HFFc6 (cell line): ENCODE measurements at places on chromosomes 4 and X. TPM values are rescaled to one million over a fixed set of nuclear protein-coding genes. Genes with fewer than 3 reads are reported as not detected.

DNA sequence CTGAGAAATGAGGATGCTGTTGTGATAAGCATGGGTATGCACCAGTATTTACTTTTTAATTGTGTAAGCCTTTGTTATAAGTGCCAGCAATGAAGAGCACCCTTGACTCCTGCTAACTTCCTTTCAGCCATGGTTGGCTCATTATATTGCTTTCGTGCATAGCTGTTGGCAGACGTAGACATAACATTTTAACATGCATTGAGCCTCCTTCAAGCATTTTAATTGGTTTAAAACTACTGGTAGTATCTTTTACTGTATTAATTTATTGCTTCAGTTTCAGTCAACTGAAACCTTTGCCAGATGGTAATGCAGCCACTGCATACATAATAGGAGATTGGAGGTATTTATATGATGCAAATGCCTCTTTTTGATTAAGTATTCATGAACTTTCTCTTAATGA, 1285.4 kb downstream of the PCDH18 start:
- H3K4me1 ChIP-seq, result no peaks in the 10 kb centered on the region
- no peaks in the 10 kb centered on the region for H3K36me3 ChIP-seq
- H3K4me3 ChIP-seq, result no peak overlapping the region
- no peak for DNase-seq
- H3K27me3 ChIP-seq, result peaks cover 1% of the 10 kb centered on the region; the same call in 1 of the 2 replicates

- no peaks in the 10 kb centered on the region for H3K27me3 ChIP-seq
- no peak for DNase-seq
- no peaks in the 10 kb centered on the region for H3K36me3 ChIP-seq
- H3K27ac ChIP-seq, result no peak overlapping the region
- no peaks in the 10 kb centered on the region for H3K4me1 ChIP-seq
- H3K4me3 ChIP-seq, result no peak overlapping the region
Observed at GRCh38 chr4:35938936-35939335, 305.4 kb downstream of the ARAP2 start.

- H3K27me3 ChIP-seq, result peaks cover 3% of the 10 kb centered on the region; the same call in 1 of the 2 replicates
- H3K36me3 ChIP-seq, result no peaks in the 10 kb centered on the region
- no peak for DNase-seq
- no peak overlapping the region for H3K4me3 ChIP-seq
- H3K4me1 ChIP-seq, result no peaks in the 10 kb centered on the region
- no peak overlapping the region for H3K27ac ChIP-seq
Observed at GRCh38 chr4:81960961-81961360, 412.8 kb downstream of the HNRNPD start.

GRCh38 chr4:176011529-176011928, 54.1 kb upstream of the WDR17 start:
- H3K27ac ChIP-seq, result no peak overlapping the region
- H3K36me3 ChIP-seq, result no peaks in the 10 kb centered on the region

DNA sequence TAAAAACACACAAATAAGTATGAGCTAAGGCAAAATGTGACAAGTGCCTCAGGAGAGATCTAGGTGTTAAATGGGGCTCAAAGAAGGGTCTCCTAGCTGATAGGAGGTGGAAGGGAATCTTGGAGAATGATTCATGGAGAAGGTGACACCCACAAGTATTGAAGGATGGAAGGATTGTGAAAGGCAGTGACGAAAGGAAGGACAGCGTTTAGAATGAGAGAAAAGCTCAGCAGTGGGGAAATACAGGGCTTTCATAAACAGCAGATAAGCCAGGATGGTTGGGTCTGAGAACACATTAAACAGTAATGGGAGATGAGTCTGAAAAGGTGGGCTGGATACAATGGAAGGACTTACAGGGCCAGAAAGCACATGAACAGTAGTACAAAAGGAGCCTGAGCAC, 11.5 kb downstream of the ANXA5 start:
- peak overlapping the region; percentile 57 for H3K27ac ChIP-seq
- DNase-seq, result no peak
- H3K27me3 ChIP-seq, result no peaks in the 10 kb centered on the region
- peaks cover 30% of the 10 kb centered on the region for H3K36me3 ChIP-seq

DNA sequence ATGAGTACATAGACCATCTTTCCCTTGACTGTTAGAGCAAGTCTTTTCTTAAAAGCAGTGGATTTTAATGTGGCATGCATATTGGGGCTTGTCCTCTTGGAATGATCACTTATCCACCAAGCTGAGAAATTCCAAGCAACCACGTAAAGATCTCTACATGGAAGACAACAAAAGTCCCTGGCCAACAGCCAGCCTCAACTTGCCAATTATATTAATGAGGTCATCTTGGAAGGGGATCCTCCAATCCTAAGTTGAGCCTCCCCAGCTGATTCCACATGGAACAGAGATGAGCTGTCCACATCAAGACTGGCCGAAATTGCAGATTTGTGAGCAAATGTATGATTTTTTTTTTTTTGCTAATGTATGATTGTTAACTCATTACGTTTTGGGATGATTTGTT, 20.6 kb upstream of the FTHL17 start:
- no peaks in the 10 kb centered on the region; the same call in 1 of the 2 replicates for H3K27me3 ChIP-seq
- H3K4me3 ChIP-seq, result no peak overlapping the region
- no peak for DNase-seq
- H3K36me3 ChIP-seq, result no peaks in the 10 kb centered on the region
- no peak overlapping the region for H3K27ac ChIP-seq

- H3K27ac ChIP-seq, result no peak overlapping the region
- peaks cover 7% of the 10 kb centered on the region for H3K4me1 ChIP-seq
- peaks cover 9% of the 10 kb centered on the region; the same call in 1 of the 2 replicates for H3K36me3 ChIP-seq
- no peak for DNase-seq
Observed at GRCh38 chrX:9704876-9705465, 60.7 kb downstream of the GPR143 start.

DNA sequence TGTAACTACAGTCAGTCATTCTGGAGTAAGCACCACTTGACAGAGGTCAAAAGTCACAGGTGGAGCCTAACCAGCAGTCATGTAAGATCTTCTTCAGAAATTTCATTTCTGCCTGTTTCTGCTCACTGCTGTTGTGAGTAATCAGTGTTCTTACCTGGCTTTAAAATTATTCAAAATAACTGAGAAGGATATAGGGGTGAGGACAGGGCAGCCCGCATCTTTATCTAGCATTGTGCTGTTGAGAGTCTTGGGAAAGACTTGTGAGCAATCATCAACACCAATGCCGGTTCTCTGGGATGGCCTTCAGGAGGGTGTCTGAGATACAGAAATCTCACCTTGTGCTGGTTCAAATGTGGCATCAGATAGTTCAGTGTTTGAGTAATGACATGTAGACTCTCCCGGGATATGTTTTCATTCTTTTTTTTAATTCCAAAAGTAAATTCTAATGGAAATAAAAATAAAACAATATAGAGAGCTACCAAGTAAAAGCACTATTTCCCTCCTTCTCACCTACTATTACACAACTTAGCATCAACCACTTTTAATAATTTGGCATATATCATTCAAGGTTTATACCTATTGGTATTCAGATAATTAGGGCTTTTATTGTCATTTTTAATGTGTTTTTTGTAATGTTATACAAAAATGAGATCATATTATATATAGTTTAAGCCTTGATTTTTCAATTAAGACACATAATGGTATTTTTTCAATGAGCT, 37.1 kb downstream of the AREG start:
- H3K36me3 ChIP-seq, result no peaks in the 10 kb centered on the region
- no peak overlapping the region for H3K4me3 ChIP-seq
- no peaks in the 10 kb centered on the region; the same call in 1 of the 2 replicates for H3K27me3 ChIP-seq
- no peaks in the 10 kb centered on the region for H3K4me1 ChIP-seq
- H3K27ac ChIP-seq, result no peak overlapping the region
- DNase-seq, result no peak

The PSAPL1 gene
- not detected in 3 replicates for total RNA-seq

The FABP2 gene
- total RNA-seq, result not detected in 2 replicates

The ADRA2C gene
- total RNA-seq, result 0.30 to 0.45 TPM (median 0.43 TPM) in 3 replicates
